Activated CD4-positive, alpha-beta T cell treated with anti-CD3 and anti-CD28 coated beads for 1 hour (primary cell): ENCODE measurements at places on chromosomes 3 and 15.

GRCh38 chr3:11060500-11061251 lies 68.1 kb downstream of the SLC6A1 start:
- no peak for DNase-seq

GRCh38 chr3:156586905-156587759 lies 32.2 kb upstream of the SSR3 start:
- DNase-seq, result no peak

GRCh38 chr3:11569156-11569741 lies 74.5 kb downstream of the VGLL4 start:
- no peak for DNase-seq

- no peak for DNase-seq
Measured at GRCh38 chr15:92920595-92921161, 20.6 kb downstream of the CHD2 start.

- no peak for DNase-seq
Measured at GRCh38 chr15:89877083-89877425, 16.7 kb downstream of the AP3S2 start.

DNA sequence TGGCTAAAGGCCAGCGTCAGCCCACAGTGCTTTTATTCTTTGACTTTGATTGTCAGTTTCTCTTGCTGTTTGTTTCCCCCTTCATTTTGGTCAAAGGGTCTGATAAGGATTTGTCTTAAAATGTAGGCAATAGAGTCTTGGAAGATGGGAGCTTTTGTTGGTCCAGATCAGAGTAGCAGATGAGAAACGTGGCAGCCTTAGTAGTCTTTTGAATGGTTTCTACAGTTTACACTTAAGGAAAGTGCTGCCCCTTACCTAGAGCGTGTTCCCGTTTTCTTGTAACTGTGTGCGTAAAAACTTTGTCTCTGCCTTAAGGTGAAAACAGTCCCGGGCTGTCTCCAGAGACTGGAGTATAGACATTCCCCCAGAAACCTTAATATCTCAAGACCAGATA lies 630 bp downstream of the LXN start:
- no peak for DNase-seq

DNA sequence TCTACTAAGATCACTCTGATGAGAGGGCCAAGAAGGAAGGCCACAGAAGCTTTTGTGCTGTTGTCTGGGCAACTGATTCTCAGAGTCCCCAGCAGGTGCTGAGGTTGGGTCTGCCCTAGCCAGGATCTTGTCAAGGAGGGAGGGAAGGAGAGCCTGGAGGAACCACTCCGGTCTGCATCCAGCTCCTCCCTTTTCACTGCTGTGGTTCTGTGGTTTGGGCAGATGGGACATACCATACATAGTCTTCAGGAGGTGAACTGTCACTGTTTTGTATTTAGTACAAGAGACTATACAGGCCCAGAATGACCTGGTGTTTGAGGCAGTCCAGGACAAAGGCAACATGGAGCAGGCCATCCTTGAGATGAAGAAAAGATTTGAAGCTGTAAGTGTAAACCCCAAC lies 21.9 kb downstream of the C3orf62 start:
- no peak for DNase-seq

- DNase-seq, result no peak
Measured at GRCh38 chr3:125231895-125232294, 19.3 kb upstream of the SLC12A8 start.

GRCh38 chr3:45179163-45179562 lies 33.0 kb upstream of the CDCP1 start:
- DNase-seq, result no peak

DNA sequence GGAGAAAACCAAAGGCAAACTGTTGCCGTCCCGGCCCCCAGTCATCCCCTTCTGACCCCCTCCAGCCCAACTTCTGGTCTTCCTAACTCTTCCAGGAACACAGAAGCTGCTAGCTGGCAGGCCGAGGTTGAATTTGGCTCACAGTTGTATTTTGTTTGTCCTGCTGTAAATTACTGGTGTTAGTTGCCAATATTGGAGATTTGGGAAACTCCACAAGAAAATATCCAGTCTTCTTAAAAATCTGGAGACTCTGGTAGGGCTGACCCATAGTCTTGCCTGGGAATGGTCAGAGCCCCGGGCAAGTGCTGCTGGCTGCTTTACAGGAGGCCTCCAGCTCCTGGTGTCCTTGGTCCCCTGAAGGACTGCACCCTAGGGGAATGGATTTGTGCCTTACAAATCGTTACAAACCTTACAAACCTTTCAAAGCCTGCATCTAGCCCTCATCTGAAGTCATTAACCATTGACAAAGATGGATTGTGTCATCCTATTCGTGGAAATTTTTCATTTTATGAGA lies 112.0 kb upstream of the MCTP2 start:
- DNase-seq, result no peak

DNA sequence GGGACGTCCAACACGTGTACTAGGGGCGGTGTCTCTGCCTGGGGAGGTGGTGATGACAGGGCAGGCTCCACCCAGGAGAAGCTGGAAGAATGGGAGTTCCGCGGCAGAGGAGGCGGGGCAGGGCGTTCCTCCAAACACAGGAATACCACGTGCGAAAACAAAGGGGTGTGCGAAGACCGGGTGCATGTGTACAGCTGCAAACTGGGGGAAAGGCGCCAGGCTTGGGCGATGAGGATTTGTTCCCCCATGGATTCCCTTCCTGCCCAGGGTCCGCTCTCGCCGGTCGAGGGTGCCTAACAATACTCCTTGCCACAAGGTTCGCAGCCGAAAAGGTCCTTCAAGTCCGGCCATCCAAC lies 500 bp upstream of the ZSCAN2 start:
- peak; percentile 24 for DNase-seq

DNA sequence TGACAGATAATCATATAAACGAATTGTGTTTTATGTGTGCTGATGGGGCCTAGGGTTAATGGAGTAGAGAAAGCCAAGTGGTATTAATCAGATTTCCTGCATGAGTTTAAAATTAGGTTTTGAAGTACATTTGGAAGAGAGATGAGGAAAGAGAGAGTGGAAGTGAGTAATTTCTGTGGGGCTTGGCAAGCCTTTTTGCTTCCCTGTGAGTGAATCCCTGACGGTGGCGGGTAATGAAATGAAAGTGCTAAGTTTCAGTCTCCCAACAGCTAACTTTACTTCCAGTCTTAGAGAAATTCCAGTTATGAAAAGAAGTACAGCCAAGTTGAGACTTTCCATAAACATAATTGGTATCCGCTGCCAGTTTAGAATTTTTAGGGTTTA lies 139.4 kb downstream of the BBX start:
- no peak for DNase-seq

DNA sequence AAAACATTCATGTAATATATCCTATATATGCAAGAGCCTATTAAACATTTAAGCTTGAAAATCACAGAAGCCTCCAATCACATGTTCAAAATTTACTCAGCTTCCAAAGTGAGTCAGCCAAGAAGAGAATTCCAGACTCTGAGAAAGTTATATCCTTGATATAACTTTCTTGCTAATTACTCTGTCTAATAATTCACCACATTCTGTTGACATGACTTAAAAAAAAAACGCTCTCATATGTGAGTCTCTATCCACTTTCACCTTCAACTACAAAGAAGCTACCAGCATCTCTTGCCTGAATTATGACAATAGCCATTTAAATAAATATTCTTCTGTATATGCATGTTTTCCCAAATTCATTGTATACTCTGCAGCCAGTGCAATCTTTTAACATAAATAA lies 1116.3 kb upstream of the CADM2 start:
- DNase-seq, result no peak

GRCh38 chr15:66287461-66288057 lies 5.8 kb upstream of the DIS3L start:
- no peak for DNase-seq

DNA sequence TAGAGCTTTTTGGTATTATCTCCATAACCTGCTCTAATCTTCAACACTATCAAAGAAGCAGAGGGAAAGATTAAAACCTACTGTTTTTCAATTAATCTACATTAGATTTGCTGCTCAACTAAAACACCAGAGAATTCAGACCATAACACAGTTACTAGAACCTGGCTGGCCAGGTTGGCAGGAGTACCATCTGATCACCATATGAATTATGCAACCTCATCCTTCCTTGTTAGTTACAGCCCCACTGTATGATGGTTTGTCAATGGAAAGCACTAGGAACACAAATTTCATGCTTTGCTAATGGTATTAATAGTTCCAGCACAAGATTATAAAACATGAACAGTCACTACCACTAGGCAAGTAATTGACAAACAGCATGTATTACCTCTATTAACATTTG lies 5.8 kb downstream of the NPHP3 start:
- DNase-seq, result no peak

DNA sequence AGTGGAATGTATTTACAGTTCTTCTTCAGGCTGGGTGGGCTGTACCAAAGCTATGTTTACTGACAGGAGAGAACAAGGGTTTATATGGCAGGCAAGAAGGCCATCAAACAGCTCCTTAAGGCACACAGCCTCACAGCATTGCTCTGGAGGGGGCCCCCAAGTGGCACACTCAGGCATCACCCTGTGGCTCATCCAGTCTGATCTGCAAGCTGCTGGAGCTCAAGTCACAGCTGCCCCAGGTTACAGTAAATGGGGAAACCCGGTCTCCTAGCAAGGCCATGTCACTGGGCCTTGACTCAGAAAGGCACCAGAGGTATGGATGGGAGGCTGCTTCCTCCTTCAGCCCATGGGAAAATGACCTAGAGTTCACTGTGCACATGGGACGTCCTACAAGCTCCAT lies 67.5 kb downstream of the TFG start:
- DNase-seq, result no peak

DNA sequence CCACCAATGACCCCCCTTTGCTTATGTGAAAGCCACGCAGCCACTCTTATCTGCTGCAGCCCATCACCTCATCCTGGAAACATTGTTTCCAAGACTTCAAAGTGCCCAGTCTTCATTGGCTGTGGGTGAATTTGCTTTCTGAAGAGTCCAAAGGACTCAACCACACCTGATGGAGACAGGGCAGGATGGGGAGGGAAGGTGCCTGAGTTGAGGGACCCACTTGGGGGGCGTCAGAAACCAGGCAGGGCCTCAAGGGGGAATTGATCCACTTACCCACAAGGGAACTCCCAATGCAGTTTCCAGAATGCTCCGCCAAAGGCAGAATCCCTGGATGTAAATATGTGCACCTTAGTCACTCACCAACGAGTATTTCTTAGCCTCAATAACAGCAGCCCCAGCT lies 147.9 kb upstream of the ATP2B2 start:
- DNase-seq, result no peak

- no peak for DNase-seq
Measured at GRCh38 chr3:53260286-53260785, 4.5 kb upstream of the TKT start.

GRCh38 chr3:11475324-11475723 lies 168.4 kb downstream of the VGLL4 start:
- no peak for DNase-seq

DNA sequence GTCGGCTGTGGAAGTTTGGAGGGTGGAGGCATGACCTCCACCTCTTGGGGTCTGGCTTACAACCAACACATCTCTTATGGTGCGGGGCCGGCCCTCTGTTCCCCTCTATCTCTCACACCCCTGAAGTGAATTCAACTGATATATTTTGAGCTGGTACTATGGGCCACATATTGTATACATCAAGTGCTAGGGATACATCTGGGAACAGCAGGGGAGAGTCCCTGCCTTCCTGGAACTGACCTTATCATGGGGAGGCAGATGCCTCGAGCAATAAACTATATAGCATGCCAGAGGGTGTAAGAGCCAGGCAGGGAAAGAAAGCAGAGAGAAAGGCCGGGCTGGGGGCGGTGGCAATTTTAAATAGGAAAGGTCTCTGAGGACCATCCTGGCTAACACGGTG lies 60.4 kb upstream of the TRPM1 start:
- DNase-seq, result no peak

DNA sequence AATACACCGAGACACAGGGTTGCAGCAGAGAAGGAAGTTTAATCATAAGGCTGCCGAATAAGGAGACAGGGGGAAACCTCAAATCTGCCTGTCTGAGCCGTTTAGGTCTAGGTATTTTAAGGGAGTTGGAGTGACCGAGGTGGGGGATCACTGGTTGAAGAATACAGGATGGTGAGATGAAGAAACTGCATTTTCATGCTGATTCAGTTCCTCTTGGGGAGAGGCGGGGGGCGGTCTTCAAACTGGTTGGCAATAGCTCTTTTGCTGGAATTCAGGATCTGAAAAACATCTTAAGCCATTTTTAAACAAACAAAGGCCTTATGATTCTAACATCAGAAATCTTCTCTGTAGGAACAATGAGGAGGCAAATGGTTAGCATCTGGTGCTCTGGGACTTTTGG lies 699.5 kb upstream of the CFAP20DC start:
- no peak for DNase-seq

- no peak for DNase-seq
Measured at GRCh38 chr3:36906504-36907149, 38.2 kb downstream of the TRANK1 start.
